ENCODE measurements at places on chromosomes 13 and 19.

- no peak for DNase-seq
Measured at GRCh38 chr13:32528358-32528757, 10.2 kb downstream of the N4BP2L2 start.

DNA sequence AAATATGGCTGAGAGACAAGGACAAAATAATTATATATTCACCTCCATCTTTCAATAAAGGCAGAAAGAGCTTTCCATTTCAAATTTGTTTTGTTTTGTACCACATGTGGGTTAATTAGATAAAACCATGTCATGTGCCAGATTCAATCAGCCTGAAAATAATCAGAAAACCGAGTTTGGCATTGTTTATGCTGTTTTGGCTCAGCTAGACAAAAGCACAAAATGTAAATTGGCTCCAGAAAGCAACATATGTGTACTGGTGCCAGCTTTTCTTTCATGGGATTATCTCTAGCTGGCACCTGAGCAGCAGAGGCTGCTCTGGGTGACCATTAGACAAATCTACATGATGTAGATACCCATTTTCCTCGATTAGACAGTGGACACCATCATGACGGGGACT lies 9.2 kb upstream of the DNAJC15 start:
- no peak for DNase-seq

DNA sequence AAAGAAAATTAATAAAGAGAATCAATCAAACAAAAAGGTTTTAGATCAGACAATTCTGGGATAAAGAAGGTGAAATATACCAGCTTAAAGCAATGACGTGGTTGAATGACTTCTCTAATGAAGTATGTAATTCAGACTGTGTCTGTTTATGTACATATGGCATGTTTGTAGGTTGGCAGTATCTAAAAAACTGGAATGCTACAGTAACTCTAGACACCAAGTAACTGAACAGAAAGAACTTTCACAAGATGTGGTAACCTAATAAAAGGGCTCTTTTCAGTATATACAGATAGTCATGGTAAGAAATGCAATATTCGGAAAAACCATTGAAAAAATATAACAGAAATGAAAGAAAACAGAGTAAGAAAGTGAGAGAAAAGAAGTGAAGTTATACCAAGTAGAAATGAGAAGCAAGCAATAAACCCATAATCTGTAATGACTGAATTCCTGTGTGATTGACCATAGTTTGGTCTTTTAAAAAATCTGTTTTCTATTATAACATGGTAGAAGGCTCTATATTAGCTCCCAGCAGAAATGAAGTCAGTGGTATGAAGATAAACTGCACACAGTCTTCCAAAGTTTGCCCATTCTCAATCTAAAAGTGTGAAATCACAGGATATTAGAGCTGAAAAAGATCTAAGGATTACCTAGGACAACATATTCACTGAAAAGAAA lies 31.4 kb downstream of the ELF1 start:
- DNase-seq, result no peak

DNA sequence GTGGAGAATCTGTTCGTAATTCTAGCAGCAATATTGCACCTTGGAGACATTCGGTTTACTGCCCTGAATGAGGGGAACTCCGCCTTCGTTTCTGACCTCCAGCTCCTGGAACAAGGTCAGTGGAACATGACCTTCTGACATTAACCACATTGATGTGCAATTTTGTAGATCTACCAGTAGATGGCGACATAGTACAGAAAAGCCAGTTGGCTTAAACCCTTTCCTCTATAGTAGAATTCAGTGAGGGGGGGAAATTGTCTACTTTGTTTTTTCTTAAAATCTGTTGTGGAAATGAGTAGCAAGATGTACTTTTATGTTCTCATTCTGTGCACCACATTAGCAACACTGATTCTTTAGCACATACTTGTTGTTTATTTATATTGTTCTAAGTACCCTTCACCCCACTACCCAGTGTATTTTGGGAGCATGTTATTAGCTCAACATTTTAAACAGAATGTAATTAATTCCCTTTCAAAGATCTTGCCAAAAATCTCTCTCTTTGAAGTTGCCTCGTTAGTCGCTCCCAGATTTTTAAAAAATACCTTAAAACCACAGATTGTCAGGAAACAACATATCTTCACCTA lies 332.2 kb downstream of the MYO16 start:
- DNase-seq, result peak; percentile 30

DNA sequence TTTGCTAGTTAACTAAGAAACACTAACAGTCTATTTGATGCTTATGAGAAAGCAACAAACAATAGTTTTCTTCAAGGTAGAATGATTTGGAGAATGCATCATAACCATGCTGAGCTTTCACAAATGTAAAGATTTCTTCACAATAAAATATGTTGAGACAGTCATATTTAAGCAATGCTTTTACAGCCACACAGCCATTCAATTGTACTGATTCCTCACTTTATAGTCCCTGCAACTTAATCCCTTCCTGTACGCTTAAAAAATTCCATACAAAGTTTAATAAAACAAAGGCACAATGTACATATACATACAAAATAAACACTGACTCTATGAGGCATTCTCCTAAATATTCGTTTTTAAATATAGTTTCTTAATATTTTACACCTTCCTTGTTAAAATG lies 4.7 kb upstream of the ACOD1 start:
- no peak for DNase-seq

DNA sequence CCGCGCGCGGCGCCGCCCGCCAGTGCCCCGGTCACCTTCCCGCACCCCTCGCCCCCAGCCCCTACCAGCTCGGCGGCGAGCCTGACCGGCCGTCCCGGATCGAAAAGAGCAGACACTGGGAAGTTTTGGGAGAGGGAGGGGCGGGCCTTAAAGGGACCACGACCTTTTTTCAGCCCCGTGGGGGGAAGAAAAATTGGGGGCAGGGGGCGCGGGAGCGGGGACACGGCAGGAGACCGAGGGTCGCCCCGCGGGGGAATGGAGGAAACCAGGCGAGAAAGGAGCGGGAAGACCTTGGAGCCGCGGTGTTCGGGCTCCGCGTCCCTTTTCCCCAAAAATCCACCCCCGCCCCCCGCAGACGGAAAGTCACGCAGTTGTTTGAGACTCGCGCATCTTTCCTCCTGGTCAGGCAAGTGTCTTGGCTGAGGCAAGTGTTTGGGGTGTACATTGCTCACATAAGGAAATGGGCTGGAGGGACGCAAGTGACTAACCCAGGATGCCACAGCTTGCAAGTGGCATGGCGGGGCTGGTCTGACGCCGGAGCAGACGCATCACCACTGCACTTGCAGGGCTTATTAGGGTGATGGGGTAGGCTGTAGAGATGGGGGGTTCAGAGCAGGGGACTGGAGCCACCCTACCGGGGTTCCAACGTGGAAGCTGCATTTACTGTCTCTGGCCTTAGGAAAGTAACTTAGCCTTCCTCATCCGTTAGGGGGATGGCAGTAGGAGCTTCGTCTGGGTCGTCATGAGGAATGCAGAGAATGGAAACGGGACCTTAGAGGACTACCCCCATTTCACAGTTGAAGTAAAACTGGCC lies 2.7 kb upstream of the HNRNPL start:
- peak; percentile 45 for DNase-seq

DNA sequence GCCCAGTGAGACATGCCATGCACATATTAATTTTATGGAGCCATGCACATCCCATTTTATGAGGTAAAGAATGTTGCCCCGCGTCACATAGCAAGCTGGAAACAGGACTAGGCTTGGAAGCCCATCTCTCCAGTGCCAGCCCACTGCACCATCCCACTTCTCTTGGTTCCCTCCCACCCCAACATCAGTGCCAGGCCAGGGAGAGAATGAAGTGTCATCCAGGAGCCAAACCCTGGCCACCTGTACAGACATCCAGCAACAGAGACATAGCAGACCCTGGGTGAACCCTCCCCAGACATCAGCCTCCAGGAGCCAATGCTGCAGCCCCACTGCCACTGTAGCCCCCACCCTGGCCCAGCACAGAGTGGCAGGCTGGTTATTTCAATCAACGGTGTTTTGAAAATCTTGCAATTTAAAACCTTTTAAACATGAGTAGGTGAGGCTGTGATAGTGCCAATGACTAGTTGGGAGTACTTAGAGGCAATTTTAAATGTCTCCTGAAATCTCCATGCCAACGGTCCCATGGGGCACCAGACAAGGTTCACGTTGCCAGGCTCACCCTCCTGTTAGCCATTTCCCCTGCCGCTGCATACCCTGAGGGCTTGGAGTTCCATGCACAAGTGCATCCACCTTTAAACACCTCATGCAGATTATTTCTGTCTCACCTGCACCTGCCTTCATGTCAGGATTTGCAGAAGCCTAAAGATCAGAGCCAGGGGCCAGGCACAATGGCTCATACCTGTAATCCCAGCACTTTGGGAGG lies 34.7 kb downstream of the VSTM2B start:
- no peak for DNase-seq

- no peak for DNase-seq
Measured at GRCh38 chr13:78601124-78601873, 2.1 kb downstream of the POU4F1 start.

GRCh38 chr19:36331353-36332228 lies 47.4 kb downstream of the ZFP14 start:
- DNase-seq, result peak; percentile 94

DNA sequence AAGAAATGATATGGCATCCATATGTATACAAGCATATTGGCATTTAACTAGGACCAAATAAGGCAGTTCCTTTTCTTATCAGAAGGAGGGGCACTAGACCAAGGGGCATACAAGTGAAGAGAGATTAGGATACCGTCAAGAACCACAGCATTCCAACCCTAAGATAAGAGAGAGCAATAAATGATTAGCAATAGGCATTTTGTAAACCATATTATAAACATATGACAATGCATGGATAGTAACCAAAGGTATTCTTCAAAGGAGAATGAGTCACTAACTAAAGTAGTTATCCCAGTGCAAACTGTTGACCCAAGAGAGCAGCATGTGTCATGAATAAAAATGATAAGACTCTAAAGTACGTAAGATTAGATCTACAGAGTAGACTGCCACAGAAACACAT lies 500.9 kb upstream of the HTR2A start:
- no peak for DNase-seq

- no peak for DNase-seq
Measured at GRCh38 chr19:15722956-15723355, 4.9 kb upstream of the OR10H2 start.

DNA sequence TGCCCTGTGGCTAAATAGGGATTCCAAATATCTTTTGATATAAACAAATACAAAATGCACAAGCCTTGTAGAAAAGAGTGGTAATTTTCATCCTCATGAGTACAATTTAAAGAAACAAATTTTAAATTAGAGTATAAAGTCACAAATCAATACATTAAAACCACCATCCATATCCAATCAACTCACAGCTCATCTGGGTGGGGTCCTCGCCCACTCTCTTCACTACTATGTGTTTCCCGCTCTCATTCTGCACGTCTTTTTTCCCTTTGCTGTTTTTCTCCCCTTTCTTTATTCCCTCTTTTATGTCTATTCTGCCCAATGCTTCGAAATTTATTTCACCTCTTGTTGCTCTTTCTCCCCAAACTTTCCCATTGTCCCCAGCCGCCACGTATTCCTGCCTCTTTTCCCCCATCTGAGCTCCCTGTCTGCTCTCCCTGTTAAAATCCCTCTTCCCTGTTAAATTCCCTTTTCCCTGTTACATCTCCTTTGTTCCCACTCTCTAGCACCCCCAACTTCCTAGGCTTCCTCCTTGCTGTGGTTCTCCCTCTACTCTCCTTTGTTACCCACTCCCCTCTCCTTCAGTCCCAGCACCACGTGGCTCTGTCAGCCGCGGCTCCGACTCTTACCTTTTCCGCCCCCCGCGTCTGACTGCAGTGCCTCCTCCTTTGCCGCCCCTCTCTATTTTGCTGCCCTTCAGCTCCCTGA lies 1.3 kb downstream of the ZNF616 start:
- DNase-seq, result peak; percentile 18

DNA sequence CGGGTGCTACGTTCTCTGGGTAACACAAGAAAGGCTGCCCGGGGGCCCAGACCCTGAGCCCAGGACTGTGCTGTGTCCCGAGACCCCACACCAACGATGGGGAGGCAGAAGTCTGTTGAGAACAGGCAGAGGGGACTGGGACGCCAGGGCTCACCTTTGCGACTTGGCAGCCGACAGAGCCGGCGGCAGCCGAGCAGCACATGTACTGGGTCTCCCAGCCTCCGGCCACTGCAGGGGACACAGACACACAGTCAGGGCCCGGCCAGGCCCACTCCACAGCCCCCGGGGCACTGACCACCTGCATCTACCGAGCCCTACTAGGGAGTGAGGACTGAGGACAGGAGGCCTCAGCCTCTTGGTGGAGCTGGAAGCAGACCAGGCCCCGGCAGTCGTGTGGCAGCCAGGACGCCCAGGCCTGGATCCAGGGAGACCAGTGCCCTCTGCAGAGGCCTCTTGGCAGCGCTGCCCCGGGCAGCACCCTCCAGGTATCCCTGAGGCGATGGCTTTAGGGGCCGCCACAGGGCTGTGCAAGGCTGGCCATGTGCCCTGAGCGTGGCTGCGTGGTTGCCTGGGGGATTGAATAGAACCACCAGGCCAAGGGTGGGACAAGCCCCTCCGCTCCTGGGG lies 5.6 kb upstream of the ATP8B3 start:
- DNase-seq, result no peak

- no peak for DNase-seq
Measured at GRCh38 chr13:41509971-41510370, 52.6 kb downstream of the RGCC start.

DNA sequence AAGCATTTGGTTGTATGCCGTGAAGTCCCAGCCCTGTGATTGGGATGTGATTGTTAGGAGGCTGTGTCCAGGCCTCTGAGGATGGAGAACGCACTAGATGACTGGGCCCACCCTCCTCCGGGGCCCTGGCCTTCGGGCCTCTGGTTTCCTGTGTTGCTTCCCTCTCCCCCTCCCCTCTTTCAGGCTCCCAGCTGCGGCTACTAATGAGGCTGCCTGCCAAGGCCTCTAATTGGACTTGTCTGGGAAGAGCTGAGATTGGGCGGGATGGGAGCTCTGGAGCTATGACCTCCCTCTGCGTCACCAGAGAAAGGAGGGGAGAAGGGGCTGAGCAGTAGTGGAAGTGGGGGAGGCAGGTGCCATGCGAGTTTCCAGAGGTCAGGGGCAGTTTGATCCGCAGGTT lies 9.9 kb downstream of the PTH2 start:
- DNase-seq, result no peak

GRCh38 chr19:8517551-8518442 lies 3.8 kb upstream of the ZNF414 start:
- DNase-seq, result no peak

DNA sequence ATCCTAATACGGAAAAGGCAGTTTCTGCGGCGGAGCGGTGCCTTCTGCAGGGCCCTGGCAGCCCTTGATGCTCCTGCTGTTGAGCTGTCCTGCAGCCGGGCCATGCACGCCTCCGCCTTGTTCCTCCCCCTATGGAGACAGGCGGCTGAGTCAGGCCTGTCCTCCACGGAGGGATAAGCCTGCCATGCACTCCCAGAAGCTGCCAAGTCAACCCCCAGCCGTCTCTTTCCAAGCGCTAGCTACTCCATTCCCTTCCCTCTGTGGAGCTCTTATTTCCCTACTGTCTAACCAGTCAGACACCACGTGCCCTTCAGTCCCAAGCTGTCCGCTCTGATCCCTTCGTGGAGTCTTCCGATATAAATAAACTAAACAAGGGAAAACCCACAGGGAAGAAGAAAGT lies 197.0 kb downstream of the COL4A1 start:
- no peak for DNase-seq

GRCh38 chr13:77699059-77699680 lies 1.7 kb downstream of the SLAIN1 start:
- no peak for DNase-seq

- no peak for DNase-seq
Measured at GRCh38 chr19:39623946-39624345, 21.6 kb downstream of the LGALS13 start.

All from putamen (tissue), 1 donor.